Muscle of back (tissue), 13 donors: ENCODE measurements at places on chromosomes 3 and 15. TPM values are rescaled to one million over a fixed set of nuclear protein-coding genes. Genes with fewer than 3 reads are reported as not detected.

DNA sequence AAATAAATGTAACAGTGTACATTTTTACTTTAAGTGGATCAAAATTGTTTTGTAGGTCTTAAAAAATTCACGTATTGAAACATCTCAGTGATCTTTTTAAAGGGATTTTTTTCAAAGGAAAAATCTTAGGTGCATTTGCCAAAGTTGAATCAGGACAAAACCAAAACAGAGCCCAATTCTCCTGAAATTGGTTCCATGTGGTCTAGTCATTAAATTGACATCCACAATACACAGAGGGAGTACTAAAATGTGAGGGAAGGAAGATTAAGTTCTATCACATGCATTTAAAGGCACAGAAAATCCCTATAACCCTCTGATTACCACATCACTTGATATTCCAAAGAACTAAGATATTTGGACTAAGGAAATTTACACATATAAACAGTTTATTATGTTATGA is 39.3 kb upstream of the HDC start:
- peak; percentile 37 for DNase-seq

DNA sequence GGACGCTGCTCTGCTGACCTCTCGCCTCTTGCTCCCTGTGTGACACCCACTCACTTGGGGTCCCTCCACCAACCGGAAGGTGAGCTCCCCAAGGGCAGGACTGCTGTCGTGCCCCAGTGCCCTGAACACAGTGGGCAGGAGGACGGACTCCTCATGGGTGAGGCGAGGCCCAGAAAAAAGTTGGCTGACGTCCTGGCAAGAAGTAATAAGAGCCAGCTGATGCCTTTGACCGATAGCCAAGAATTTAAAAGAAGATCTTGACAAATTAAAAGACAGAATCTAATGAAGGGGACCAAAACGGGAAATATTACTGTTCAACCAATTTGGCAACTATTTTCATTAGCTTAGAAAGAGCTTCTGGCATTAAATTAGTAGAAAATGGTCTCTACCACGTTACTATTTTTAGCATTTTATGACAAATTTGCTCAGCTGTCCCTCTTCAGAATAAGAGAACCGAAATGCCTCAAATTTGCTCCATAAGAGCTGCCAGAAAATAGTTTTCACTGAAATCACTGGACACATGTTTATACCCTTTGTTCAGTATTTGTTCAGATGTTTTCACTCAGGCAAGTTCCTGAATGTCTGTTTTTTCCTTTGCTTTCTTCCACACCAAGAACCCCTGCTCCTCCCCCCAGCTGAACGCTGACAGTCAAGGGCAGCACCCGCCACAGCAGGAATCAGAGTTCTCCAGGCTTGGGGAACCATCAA is 60.5 kb downstream of the XXYLT1 start:
- peak; percentile 94 for DNase-seq

DNA sequence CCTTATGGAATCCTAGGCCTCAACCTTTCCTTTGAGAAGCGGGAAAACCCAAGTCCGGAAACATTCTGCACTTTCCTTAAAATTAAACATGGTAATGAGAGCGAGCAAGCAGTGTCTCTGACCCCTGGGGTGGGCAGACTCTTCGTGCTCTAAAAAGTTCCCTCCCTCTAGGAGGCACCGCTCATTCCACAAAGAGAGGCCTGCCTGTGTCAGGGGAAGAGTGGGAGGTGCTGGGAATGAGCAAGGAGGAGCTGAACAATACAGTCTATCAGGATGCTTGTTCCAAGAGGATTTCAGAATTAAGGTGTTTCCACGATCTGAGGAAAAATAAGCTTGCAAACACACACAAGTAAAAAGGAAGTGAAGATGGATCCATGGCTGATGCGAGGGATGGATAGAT is 6.0 kb upstream of the RLBP1 start:
- no peak for DNase-seq

GRCh38 chr3:53147151-53147902 is 13.7 kb upstream of the PRKCD start:
- DNase-seq = no peak

- no peak for DNase-seq
Measured at GRCh38 chr15:80059786-80060355, 395 bp downstream of the ZFAND6 start.

DNA sequence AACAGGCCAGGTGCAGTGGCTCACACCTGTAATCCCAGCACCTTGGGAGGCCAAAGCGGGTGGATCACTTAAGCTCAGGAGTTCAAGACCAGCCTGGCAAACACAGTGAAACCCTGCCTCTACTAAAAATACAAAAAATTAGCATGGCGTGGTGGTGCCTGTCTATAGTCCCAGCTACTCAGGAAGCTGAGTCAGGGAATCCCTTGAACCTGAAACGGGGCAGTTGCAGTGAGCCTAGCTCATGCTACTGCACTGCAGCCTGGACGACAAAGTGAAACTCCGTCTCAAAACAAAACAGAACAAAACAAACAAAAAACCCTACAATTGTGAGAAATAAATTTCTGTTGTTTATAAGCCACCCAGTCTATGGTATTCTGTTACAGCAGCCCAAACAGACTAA is 94.7 kb downstream of the PIK3CB start:
- no peak for DNase-seq

DNA sequence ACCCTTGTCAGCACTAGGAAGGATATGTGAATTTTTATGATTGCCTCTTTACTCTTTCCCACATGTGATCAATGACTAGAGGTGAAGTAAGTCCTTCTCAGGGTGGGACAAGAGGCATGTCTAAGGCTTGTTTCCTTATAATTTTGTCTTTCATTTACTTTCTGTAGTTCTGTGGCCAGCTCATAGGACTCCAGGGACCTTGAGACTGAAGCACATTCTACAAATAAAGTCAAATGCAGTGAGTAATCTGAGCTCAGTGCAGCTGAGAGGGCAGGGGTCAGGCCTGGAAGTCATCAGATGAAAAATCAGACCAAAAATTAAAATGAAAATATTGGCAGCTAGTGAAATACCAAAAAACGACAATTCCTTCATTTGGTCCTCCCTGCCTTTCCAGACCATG is 424.7 kb upstream of the THBS1 start:
- peak; percentile 74 for DNase-seq

- no peak for DNase-seq
Measured at GRCh38 chr15:52243697-52244555, 51.7 kb downstream of the MYO5C start.

DNA sequence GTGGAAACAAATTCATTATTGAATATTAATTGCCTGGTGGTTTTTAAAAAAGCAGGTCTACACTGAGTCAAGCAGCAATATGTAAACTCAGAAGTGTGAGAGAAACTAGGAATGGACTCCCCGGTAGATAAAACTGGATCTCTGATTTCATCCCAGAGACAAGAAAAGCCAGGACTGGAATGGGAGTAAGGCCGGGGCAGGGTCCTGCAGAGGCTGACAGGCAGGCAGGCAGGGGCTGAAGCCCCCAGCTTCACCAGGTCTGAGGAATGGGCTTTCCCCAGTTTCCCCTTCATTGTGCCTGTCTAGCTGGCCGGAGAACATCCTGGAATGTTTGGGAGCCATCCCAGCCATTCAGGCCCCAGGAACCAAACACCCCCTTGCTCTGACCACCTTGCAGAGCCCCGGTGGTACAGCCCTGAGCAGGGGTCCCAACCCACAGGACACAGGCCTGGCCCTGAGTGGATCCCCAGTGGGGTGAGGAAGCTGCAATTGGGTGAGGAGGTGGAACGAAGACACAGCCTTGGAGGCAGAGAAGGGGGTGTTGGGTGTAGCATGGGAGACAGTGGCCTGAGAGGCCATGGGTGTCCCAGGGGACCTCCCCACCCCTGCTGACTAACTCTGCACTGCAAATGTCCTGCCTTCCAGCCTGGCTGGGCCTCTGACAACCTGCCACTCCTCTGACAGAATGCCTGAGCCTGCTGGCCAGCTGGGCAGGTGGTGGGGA is 31.7 kb upstream of the XYLB start:
- no peak for DNase-seq

- no peak for DNase-seq
Measured at GRCh38 chr3:166123576-166123975, 286.4 kb upstream of the BCHE start.

GRCh38 chr15:70149667-70150404 is 52.1 kb upstream of the TLE3 start:
- DNase-seq = no peak

DNA sequence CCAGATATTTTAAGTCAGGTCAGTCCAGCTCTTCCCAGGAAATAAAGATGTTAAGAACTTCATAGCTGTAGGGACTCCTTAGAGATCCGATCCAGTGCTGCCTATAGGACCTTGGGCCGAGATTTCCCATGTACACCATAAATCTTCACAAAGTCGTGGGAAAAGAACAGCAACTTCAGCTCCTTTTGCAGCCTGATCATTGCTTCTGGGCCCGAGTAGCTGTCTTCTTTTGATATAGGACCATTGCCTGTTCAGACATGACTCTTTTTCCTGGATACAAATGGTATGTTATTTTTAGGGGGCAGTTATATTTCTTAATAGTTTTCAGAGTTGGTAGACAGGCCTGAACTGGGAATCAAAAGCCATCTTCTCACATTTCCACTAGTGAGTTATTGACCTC is 20.5 kb downstream of the IL1RAP start:
- DNase-seq = no peak

DNA sequence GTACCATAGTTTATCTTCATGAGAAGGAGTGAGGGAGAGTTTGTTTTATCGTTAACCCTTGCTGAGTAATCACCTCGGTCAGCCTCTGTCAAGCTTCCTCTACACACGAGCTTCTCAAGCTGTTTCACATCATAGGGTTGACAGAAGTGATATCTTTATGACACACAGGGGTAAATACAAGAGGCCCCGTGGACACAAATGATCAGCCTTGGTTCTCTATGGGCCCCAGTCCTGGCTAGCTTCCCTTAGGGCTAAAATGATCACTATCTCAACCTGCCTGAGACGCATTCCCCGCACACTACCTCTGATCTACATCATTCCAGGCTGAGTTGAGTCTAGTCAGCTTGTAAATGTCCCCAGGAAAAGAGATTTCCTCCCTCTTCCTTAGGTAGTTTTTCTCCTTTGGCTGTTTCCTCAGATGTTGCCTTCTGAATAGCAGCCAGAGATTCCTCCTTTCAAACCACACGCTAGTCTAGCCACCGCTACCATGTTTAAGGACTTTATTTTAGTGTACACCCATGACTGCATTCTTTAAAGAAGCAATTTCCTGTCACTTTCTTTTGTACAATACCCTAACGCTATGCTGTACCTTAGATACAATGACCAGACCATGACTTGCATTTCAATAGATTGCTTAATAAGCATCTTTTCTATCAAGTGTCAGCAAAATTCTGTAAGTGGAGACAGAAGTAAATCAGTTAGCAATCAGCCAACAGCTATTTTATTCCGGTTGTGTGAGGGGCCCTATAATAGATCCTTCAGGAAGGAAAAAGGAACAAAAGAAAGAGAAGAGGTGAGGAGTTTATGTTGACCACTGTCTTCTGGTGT is 35.1 kb upstream of the PPARG start:
- no peak for DNase-seq

GRCh38 chr15:42080186-42080918 is 14.0 kb downstream of the PLA2G4D start:
- DNase-seq = no peak

- no peak for DNase-seq
Measured at GRCh38 chr3:12990306-12990705, 82.9 kb downstream of the IQSEC1 start.

GRCh38 chr3:128623762-128624176 is 26.8 kb downstream of the RPN1 start:
- DNase-seq = no peak

- DNase-seq = no peak
Measured at GRCh38 chr15:56538901-56539545, 74.1 kb upstream of the MNS1 start.

DNA sequence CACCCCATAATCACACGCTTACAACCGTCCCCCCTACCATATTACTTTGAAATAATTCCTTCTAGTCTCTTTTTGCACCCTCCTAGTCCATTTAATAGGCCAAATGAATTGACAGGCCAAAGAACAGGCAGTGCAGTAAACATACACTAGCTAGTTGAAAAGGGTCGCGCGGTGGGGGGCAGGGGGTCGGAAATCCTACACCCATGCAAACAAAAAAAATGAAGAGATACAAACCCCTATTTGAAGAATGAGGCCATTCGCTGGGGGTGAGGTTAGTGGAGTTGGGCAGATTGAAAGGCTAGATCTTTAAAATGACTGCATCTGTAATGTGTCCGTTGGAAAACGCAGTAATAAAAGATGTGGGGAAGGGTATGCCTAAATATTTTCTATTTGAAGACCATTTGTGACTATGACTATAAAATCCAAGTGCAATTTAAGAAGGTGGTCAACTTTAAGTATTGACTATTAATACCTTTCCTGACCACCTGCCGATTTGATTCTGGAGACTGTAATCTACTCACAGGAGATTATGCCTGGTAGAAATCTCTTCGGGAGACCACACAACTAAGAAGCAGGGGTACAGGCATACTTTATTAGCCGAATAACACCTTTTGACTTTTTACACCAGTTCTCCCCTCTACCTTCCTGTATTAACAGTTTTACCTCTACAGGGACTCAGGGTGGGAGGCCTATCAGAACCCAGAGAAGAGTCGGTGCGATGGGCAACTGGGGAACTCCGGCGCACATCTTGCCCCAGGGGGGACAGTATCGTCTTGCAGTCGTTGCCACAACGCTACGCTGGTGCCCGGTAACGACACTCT is 762 bp upstream of the ARL6 start:
- DNase-seq = no peak

GRCh38 chr3:142586803-142587406 is 8.4 kb upstream of the ATR start:
- peak; percentile 47 for DNase-seq

DNA sequence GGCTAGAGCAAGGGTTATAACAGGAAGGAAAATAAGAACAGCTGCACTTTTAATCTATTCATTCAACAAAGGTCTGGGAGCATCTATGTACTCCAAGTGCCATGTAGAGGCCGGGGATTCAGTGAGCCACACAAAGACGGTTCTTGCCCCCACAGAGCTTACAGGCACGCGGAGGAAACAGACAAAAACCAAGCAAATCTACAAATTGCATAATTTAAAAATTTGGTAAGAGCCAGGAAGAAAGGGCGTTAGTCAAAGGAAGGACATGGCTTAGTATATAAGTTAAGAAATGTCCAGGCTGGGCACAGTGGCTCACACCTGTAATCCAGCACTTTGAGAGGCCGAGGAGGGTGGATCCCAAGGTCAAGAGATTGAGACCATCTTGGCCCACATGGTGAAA is 10.4 kb upstream of the GREM1 start:
- DNase-seq = no peak

SLC22A13 gene
- polyA plus RNA-seq = not detected

PAQR5 gene
- 0.17 TPM for polyA plus RNA-seq

CLDN18 gene
- polyA plus RNA-seq = 0.69 TPM

CCDC80 gene
- polyA plus RNA-seq = 165 TPM

XCR1 gene
- 0.13 TPM for polyA plus RNA-seq
